Naive thymus-derived CD8-positive, alpha-beta T cell (primary cell): ENCODE measurements at places on chromosomes 11 and 22. TPM values are rescaled to one million over a fixed set of nuclear protein-coding genes. Genes with fewer than 3 reads are reported as not detected.

DNA sequence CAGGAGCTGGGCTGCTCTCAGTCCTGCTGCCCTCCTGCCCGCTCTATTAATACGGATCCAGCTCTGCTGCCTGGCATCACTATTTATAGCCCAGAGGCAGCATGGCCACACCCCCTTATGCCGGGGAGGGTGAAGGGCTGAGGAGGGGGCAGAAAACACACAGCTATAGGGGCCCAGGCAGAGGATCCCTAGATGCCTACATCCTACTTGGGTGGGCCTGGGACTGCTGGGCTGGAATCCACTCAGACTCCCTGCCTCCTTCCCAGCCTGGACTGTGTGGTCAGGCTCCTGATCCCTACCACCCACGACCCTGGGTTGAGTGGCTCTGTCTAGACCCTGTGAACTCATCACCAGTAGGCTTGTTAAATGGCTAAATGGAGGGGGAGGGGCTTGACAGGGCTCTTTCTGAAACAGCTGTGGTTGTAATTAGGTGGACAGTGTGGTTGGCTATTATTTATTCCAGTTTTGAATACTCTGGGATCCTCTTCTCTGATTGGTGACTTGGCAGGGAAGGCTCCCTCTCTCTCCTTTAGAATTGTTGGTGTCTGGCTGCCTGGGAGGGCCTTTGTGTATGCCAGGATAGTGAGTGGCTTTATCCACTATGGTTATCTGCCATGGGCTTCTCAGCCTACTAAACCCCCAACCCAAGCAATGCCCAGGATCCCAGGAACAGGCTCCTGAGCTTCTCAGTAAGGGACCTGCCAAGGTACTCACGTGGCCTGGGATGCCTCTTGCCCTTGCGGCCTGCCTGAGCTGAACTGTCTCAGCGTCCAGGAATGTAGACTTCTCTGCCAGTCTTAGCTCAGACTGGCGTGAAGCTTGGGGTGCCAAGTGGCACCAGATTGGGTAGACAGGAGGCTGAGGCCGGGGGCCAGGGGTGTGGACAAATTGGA, 15.2 kb downstream of the PHLDB1 start:
- no peak for DNase-seq

- DNase-seq, result no peak
Measured at GRCh38 chr11:130580372-130580771, 131.9 kb downstream of the ADAMTS15 start.

DNA sequence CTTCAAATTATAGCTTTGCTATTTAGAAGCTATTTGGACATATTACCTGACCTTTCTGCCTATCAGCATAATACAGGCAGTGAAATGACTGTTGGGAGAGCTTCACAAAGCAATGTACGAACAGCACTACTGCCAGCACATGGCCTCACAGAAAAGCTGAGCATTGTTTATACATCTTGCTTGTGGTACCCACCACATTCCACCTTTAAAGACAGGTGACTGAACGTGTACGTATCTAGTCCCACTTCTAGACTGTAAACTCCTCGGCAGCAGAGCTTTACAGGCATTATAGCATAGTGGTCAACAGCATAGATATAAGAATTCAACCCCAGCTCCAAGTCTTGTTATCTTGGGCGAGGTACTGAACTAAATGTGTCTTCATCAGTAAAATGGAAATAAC, 1.6 kb downstream of the JOSD1 start:
- peak; percentile 25 for DNase-seq

- no peak for DNase-seq
Measured at GRCh38 chr11:118358071-118358470, 1.3 kb upstream of the UBE4A start.

GRCh38 chr11:78418584-78419211, 1.1 kb upstream of the GAB2 start:
- DNase-seq, result no peak

- no peak for DNase-seq
Measured at GRCh38 chr11:65539744-65540289, 14.9 kb downstream of the SCYL1 start.

GRCh38 chr22:47342446-47342845, 580.0 kb downstream of the TBC1D22A start:
- DNase-seq, result no peak

DNA sequence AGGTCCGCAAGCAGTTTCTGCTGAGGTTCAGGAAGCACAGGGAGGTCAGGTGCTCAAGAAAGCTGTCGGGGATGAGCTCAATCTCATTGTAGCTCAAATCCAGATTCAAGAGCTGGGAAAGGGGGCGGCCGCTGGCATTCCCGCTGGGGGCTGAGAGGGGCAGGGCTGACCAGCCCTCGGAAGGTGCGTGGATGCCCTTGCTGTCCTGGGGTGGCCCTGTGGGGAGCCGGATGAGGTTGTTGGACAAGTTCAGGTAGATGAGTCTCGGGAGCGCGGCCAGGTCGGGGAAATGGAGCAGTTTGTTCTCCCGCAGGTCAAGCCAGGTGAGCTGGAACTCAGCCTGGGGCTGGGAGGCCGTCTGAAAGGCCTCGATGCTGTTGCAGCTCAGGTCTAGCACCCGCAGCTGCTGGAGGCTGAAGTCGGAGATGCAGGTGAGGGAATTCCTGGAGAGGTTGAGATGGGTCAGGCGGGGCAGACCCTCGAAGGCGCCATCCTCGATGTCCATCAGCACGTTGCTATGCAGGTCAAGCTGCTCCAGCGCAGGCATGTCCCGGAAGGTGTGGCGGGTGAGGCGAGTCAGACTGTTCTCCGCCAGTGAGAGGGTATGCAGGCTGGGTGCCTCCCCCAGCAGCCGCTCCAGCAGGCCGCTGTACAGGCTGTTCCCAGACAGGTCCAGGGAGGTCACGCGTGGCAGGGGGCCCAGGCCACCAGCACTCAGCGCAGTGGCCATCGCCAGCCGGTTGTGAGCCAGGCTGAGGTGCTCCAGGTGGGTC, 9.8 kb downstream of the LRRC32 start:
- no peak for DNase-seq

GRCh38 chr11:22869325-22869724, 9.1 kb upstream of the CCDC179 start:
- no peak for DNase-seq

- no peak for DNase-seq
Measured at GRCh38 chr11:109241988-109242536, 179.9 kb upstream of the C11orf87 start.

GRCh38 chr11:43818220-43818619, 62.4 kb upstream of the ALKBH3 start:
- DNase-seq, result no peak

The B4GALNT4 gene
- not detected for polyA plus RNA-seq

The PATE2 gene
- polyA plus RNA-seq, result not detected

The SLC43A1 gene
- 23.2 TPM for polyA plus RNA-seq
